ENCODE measurements at places on chromosomes 4 and X.

DNA sequence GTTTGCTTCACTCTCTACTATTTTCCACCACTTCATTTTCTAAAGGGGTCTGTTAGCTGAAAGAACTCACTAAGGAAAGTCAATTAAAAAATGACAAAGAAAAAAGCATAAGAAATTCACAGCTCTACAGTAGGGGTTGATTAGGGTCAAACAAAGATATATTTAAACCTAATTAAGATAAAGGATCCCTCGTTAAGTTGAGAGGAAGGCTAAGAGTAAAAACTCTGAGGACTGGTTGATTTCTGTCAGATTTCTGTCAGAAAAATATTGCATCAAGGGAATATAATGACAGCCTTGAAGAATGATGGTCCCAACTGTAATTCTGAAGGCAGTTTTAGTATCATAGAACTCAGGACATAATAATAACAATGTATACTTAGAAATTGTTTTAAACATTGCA is 218.0 kb downstream of the QDPR start:
- DNase-seq, result no peak

GRCh38 chrX:139844884-139845283 is 88.0 kb downstream of the ATP11C start:
- no peak for DNase-seq

GRCh38 chrX:103941201-103941975 is 21.0 kb upstream of the TMSB15B start:
- DNase-seq, result no peak

GRCh38 chr4:153571006-153571545 is 104.9 kb downstream of the TMEM131L start:
- no peak for DNase-seq

GRCh38 chrX:94524867-94525266 is 850.9 kb downstream of the FAM133A start:
- DNase-seq, result no peak

GRCh38 chrX:41688156-41688555 is 617 bp upstream of the GPR34 start:
- DNase-seq, result no peak

- peak; percentile 64 for DNase-seq
Measured at GRCh38 chrX:104112326-104112951, at the start of gene ZCCHC18. TSS of gene ZCCHC18 (plus strand) at chrX:104112523. CDS start at chrX:104114112, 1,589 bp downstream.

DNA sequence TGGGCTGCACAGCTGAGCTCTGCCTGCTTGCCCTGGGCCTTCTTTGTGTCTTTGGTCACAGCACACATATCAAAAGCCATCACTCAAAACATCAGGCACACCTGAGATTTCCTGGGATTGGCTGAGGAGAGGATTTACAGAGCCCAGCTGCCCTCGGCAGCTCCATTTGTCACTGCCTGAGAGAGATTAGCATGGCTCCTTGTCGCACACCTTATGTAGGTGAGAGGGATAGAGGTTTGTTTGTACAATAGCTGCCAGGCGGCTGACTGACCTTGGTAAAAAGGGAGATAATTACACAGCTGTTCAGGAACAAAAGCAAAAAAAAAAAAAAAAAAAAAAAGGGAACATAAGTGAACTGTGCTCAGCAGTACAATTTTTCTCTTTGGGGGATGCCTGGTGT is 63.2 kb downstream of the MGST2 start:
- no peak for DNase-seq

DNA sequence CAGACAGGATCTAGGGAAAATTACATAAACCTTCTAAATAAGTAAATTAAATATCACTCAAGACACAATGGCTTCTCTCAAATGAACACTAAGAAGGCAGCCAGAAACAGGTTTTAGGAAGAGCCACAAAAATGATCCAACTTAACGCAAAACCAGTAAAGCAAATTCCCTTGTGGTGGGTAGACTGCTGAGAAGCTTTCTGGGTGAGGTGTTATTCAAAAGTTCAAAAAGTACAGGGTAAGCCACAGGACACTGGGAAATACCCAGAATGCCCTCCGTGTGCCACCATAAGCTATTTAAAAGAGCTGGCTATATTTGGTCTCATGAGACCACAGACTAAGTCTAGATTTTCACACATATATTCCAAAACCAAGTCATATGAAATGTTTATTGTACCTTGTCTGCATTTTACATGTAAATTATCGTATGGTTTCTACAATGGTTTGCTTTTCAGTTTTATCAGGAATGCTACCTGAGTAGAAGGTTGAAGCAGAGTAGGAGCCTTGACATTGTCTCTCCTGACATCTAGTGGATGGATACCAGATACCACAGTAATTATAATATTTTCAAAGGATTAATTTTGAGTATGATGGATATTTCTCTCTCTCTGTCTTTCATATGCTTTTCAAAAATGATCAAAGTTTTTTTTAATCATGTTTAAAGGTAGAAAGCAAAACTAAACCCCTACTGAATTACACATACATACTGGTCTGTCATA is 109.3 kb upstream of the KLHL13 start:
- DNase-seq, result peak; percentile 2

DNA sequence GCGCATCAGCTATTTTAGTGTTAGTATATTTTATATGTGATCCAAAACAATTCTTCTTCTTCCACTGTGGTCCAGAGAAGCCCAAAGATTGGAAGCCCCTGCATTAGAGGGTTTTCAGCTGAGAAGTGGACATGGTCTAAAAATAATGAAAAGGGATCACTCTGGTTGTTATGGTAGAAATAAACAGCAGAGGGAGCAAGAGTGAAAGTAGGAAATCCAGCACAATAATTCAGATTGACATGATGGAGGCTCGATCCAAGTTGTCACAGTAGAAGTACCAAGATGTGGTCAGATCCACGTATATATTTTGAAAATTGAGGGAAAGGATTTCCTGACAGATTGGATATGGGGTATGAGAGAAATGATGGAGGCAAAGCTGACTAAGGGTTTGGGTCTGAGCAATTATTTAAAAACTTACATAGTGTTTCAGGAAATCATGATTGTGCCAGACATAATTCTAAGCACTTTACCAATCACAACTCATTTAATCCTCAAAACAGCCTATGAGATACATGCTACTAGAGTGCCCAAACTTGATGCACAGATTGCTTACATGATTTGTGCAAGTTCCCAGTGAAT is 17.0 kb upstream of the TMEM144 start:
- DNase-seq, result no peak

DNA sequence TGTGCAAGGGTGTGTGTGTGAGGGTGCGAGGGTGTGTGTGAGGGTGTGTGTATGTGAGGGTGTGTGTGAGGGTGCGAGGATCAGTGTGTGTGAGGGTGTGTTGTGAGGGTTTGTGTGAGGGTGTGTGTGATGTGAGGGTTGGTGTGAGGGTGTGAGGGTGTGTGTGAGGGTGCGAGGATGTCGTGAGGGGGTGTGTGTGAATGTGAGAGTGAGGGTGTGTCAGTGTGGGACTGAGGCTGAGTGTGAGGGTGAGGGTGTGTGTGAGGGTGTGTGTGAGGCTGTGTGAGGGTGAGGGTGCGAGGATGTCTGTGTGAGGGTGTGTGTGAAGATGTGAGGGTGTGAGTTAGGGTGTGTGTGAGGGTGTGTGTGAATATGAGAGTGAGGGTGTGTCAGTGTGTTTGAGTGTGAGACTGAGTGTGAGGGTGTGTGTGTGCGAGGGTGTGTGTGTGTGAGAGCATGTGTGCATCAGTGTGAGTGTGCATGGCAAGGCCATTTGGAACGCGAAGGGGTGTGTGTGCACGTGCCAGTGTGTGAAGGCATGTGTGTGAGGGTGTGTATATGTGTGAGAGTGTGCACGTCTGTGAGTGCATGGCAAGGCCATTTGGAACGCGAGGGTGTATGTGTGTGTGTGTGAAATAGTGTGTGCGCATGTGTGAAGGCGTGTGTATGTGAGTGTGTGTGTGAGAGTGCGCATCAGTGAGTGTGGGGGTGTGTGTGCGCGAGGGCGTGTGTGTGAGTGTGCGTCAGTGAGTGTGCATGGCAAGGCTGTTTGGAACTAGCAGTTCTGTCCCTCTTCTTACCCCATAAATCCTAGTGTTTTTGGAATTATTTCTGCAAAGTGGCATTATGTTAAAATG is 69.8 kb downstream of the RGS12 start:
- DNase-seq, result no peak

- DNase-seq, result no peak
Measured at GRCh38 chr4:158860856-158861255, 92.0 kb downstream of the FNIP2 start.

DNA sequence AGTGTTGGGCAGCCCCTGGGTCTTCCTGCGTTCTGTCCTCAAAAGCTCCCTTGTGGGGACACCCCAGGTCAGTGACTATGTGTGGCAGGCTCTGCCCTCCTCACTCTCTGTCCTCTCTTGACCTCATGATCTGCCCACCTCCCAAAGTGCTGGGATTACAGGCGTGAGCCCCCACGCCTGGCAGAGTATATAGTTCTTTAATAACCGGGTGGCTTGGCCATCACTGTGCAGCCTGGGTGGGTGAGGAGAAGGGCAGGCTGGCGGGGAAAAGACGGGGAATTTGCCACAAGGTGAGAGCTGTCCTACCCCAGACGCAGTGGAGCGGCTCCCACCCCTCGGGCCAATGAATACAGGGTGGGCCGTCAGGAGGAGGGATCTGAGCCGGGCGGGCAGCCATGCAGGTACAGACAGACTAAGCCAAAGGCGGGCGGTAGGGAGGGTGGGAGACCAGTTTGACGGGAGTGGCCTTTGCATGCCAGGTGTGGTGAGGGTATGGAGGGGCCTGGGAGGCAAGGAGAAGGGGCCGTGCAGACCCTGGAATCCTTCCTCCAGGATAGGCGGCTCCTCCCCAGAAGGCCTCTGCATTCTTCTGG is 2.5 kb downstream of the SH3BP2 start:
- no peak for DNase-seq

DNA sequence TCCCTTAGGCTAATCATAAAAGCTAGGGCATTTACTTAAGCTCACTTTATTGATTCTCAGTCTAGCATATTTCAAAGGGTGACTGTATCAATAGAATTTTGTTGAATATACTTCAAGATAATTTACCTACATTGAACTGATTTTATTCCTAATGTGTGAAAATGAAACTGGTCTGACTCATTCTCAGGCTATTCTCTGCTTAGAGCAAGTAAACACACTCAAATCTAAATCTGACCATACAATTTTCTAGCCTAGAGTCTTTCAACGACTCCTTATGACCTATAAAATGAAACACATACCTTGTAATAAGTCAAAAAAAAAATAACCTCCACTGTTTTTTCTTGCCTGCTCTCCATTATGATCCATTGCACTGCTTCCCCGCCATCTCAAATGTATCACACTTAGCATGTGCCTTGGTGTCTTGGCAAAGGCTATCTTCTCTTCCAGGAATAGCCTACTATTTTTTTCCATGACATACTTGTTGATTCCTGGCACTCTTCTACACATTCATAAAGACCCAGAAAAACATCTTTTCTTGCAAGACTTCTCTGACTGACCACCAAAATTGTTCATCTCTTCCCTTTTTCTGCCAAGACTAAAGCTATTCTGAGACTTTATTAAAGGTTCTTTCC is 965.1 kb upstream of the HS3ST1 start:
- DNase-seq, result no peak

DNA sequence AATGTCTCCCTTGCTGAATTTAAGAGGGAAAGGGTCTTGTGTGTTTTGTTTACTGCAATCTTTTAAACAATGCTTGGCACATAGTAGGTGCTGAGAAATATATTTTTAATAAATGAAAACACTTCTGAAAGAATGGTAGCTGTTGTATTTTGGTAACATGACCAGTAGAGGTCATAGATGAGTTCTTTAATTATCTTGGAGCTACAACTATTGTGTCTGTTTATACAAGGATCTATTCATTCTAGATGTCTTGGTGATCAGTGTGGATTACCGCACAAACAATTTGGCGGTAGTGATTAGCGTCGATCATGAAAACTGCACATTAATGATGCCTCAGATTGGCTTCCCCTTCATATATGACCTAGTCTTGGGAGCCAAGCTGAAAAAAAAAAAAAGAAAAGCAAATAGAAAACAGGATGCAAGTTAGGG is 21.4 kb upstream of the SCRG1 start:
- DNase-seq, result no peak

- DNase-seq, result no peak
Measured at GRCh38 chr4:99685234-99685633, 27.6 kb upstream of the C4orf54 start.

DNA sequence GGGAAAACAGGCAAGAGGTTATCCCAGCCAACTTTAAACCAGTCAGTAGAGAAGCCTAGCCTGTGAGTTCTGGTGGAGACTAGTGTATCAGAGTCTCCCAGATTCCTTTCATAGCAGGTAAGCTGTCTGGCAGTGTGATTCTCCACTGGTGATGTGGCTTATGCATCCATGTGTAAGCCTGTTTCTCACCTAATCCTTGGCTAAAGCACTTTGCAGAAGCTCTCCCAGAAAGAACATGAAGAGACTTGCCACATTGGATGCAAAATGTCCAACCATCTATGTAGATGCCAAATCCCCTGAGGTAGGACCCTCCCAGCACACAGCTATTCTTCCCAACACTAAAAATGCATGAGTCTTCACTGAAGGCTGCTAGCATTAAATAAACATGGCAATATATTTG is 111.7 kb downstream of the CHRNA9 start:
- DNase-seq, result no peak

DNA sequence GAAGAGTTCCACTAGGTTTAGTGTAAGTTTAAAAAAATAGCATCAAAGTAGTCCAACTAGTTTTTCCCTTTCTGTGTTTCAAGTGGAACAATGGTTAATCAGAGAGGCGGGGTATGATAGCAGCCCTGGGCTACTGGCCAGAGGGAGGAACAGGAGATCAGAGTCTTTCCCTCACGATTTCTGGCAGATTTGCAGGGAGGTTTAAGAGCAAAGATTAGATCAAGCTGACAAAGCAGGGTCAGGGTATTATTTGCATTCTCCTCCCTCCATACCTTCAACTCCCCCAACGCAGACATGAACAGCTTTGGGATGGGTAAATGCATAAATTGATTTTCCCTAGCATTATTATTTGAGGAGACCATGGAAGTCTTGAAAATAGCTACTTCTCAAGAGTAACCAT is 277.6 kb upstream of the DIAPH2 start:
- no peak for DNase-seq

DNA sequence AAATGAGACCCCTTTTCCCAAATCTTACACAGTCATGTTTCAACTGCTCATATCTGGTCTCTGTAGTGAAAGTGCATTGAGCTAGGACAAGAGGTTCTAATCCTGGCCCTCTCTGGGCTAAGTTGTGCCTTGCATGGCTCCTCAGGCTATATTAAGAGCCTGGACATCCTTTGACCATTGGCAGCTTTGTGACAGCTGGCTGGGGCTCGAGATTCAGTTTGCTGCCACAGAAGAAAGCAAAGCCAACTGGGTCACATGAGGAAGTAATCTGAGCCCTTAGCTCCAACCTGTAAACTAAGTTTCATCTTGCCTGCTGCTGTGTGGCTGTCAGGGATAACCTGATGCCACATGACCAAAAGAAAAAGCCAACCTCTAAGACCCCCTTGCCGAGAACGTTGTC is 51.8 kb upstream of the JADE1 start:
- no peak for DNase-seq

DNA sequence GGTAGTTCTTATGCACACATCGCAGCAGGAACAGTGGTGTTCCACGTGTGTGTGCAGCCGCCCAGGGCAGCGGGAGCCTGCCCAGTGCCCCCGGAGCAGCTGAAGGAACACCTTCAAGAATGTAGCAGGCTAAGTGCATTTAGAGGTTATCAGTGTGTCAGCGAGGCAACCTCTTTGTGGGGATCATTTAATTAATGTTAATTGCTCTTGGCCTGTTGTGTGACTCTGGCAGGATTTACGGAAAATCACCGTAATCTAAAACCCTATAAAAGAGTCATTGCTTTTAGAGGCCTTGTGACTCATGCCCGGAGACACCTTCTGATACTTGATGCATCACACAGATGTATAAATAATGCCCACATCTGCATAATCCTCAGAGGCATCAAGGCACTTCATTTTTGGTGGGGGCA is 47.3 kb upstream of the GATB start:
- DNase-seq, result no peak
